ENCODE measurements at places on chromosomes 1 and 21.
A peak's percentile ranks its signal among the peaks of the same experiment; 100 is the strongest.

- DNase-seq: peak; percentile 48
Measured at GRCh38 chr1:100391675-100392074, 39.4 kb downstream of the CDC14A start.

DNA sequence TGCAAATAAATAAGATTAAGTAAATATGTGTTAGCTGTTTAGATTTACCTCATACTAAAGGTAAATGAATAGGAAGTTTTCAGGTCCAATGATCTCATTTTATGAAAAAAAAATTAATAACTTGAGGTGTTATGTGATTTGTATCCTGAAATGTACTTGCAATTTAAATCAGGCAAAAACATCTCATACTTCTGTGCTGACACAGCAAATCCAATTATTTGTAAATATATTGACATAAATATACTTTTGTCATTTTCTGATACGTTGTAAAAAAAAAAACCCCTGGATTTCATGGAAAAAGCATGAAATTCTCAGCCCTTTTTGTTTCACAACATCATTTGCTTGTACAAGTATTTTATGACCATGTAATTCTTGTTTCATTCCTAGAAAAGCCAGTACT, 184.1 kb upstream of the NCAM2 start:
- no peak for DNase-seq

DNA sequence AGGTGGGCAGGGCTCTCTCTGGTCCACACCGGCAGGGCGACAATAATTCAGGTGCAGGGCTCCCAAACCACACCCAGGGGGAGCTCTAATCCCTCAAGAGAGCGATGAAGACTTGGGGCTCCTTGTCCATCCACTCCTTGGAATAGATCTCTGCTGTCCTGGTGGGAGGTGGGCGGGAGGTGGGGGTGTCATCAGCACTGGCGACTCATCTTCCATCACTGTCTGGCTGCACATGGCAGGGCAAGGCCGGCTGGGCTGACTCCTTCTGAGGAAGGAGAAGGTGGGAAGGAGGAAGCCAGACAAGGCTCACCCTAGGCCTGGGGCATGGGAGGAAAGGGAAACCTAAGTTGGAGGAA, 29.3 kb downstream of the TNNT2 start:
- no peak for DNase-seq

- no peak for DNase-seq
Measured at GRCh38 chr1:230087028-230087716, 20.1 kb downstream of the GALNT2 start.

DNA sequence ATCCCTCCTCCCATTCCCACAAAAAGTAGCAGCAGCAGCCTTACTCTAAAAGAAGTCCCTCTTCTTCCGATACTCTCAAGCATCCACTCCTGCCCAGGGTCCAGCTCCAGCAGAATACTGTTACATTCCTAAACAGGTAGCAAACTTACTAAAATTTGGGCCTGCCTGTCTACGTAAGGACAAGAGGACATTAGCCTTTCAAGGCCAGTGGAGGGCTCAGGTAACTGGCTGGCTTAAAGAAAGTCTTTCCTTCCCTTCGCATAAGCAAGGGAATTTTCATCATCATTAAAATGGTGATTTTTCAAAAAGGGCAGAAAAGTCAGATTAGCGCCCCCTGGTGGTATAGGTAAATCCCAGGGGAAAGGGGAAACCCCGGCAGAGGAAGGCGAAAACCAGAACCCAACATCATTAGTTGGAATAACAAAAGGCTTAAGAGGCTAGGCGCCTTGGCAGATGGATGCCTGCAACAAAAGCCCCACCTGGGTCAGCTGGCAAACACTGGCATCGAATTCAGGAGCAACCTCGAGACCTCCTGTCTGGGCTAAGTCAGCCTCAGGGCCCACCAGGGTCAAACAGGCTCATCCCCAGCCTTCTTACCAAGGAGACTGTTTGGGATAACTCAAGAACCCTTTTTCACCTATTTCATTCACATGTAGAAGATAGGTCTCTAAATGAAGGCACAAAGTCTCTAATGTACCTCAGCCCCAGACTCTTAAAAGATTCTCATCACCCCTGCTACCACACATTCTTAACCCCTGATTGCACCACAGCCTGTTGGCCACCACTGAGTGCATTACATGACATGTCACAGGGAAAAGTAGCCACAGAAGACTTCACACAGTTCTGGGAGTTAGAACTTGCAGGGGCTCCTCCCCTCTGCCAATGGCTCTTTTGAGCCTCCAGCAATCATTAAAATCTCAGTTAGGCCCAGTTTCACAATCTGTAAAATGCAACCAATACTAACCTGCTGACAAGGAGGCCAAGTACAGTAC, 36.7 kb downstream of the ERI3 start:
- DNase-seq: peak; percentile 53

DNA sequence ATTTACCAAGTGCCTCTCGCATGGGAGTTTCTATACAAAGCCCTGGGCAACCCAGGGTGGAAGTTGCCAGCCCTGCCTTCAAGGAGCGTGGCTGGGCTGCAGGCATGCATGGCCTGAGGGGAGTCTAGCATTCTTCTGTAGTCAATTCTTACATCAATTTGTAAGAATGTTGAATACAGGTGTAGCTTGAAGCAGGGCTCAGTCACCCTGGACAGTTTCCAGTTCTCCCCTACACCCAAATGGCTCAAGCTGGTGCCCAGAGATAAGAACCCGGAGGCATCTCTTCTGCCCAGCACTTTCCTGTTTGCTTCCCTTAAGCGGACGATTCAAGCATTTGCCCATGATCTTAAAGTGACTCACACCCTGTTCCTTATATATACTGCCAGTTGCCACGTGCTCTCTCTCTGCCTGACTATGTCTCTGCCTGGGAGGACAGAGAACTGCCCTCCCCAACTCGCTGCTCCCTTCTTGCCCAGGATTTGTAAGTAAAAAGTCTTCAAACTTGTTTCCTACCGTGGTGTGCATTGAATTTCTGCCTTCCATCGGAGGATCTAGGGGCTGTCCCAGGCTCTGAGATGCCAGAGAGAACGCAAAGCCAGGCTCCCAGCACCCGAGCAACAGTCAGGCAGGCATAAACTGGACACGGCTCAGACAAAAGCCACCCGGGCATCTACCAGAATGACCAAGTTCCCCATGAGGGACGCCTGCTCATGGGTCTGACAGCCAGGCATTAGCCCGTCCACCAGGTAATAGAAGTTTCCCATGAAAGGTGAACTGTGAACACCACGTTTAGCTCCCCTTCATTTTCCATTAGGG, 50.9 kb upstream of the AJAP1 start:
- DNase-seq: no peak

DNA sequence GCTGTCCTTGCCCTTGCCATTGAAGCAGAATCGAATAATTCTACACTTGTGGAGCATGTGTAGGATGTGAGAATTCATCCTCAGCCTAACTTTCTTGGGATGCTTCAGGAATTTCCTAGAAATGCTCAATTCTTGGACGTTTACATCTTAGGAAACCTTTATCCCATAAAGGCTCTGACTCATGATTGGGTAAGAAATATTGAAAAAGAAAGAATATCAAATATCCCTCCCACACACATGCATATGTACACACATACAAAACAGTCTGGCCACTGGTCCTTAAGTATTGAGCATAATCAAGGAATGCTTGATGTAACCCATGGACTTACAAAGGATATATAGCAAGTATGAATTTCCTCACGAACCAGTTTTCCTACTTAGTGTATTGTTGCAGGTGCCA, 83.9 kb upstream of the IPO9 start:
- no peak for DNase-seq

GRCh38 chr1:3222042-3222692, 153.2 kb downstream of the PRDM16 start:
- no peak for DNase-seq

- no peak for DNase-seq
Measured at GRCh38 chr1:226638001-226638601, 89.5 kb downstream of the STUM start.

DNA sequence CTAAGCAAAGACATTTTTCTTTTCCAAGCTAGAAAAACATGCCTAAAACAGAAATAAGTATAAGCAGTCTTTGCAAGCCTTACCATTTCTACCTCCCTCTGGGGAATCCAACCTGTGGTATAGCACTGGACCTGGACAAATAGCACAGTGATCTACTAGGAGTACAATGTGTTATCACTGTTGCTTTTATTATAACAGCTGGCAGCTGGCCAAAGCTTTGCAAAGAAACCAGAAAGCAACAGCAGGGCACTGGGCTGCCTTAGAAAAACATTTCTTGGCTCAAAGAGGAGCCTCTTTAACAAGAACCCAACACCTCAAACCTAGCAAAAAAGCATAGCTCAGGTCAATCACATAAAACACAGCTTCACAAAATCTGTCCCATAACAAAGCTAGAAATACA, 294.5 kb upstream of the GREM2 start:
- no peak for DNase-seq

DNA sequence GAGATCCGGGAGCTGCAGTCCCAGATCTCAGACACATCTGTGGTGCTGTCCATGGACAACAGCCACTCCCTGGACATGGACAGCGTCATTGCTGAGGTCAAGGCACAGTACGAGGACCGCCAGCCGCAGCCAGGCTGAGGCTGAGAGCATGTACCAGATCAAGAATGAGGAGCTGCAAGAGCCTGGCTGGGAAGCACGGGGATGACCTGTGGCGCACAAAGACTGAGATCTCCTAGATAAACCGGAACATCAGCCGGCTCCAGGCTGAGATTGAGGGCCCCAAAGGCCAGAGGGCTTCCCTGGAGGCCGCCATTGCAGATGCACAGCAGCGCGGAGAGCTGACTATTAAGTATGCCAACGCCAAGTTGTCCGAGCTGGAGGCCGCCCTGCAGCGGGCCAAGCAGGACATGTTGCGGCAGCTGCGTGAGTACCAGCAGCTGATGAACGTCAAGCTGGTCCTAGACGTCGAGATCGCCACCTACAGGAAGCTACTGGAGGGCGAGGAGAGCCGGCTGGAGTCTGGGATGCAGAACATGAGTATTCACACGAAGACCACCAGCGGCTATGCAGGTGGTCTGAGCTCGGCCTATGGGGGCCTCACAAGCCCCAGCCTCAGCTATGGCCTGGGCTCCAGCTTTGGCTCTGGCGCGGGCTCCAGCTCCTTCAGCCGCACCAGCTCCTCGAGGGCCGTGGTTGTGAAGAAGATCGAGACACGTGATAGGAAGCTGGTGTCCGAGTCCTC, 25.5 kb downstream of the ETV3L start:
- peak; percentile 13 for DNase-seq

DNA sequence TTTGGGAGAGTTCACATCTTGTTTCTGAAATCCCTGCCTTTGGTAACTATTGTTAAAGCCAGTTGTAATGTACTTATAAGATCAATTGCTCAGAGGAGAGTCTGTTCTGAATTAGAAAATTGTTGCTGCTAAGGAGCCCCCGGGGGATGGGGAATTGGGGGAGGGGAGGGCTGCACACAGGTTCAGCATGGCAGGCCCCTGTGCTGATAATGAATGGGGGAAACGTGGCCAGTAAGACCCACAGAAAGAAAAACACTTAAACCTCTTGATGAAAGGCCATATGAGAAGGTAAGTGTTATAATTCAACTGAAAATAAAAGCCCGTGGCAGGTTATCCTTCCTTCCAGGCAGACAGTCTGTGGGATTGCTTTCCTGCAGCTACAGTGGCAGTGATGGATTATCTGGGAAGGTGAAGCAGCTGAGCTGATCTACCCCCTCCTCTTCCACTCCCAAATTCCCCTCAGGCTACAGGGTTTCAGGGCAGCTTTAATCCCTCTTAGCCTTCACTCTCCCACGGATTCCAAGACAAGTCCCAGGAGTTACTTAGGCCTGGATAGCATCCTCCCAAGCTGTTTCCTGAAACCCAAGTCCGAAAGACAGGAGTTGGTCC, 398.8 kb downstream of the TBX15 start:
- no peak for DNase-seq
